ENCODE measurements at places on chromosomes 5 and 9. TPM values are rescaled to one million over a fixed set of nuclear protein-coding genes. Genes with fewer than 3 reads are reported as not detected.

Gene PCDHGA12
- total RNA-seq = 6.1 TPM

Gene RUSC2
- total RNA-seq = 84.4 TPM

Gene POLR3G
- 3.9 TPM for total RNA-seq

- DNase-seq = no peak
These were observed 156.6 kb downstream of the PRDM6 start for GRCh38 chr5:123245689-123246088.

- no peak for DNase-seq
These were observed 4.3 kb downstream of the FAM163B start for GRCh38 chr9:133604856-133605255.

- no peak for DNase-seq
These were observed 43.0 kb downstream of the PSD2 start for GRCh38 chr5:139838381-139839197.

DNA sequence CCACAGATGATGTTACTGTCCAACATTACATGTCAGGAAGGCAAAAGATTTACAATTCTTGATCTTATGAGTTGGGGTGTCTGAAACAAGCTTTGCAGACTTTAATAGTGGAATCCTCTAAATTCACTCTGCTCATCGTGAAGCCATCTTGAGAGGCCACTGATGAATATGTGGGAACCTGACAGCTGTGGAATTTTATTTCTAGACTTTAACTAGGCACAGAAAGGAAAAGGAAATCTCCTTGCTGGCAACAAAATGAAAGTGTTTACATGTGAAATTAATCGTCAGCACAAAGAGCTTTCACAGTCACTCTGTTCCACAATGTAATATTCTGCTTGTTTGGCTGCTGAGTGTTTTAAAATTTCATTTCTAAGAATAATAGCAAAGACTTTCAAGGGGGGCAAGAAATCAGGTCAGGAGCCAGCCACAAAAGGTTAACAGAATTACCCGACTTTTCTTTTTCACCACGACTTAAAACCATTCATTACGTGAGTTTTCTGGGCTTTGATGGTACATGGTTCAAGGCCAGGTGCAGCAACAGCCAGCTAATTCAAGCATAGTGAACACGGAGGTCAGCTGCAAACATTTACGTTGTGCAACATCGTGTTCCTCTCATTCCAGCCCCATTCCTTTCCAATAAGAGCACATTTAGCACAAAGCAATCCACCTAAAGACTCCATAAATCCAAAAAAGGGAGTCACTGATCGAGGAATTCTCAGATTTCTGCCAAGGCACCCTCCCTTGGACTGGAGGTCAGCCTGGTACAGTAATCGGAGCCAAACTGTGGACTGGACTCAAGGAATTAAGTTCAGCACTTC is 14.6 kb downstream of the NREP start:
- DNase-seq = no peak

- no peak for DNase-seq
These were observed 19.6 kb downstream of the ITGA2 start for GRCh38 chr5:53008751-53009150.

DNA sequence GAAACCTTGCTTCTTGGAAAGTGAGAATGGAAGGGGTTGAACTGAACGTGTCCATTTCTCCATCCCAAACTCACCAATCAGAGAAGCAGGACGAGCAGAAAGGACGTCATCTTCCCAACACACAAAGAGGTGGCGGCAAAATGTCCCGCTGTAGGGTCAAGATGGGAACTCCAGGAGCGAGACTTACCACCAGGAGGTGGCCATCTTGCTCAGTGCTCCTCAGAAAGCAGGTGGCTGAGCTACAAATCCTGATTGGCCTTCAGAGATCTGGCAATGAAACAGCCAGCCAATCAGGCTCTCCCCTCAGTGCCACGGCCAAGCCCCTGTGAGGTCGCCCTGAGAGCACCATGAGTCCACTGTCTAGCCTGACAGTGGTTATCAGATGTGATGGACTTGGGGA is 259.0 kb downstream of the NDUFS4 start:
- no peak for DNase-seq

DNA sequence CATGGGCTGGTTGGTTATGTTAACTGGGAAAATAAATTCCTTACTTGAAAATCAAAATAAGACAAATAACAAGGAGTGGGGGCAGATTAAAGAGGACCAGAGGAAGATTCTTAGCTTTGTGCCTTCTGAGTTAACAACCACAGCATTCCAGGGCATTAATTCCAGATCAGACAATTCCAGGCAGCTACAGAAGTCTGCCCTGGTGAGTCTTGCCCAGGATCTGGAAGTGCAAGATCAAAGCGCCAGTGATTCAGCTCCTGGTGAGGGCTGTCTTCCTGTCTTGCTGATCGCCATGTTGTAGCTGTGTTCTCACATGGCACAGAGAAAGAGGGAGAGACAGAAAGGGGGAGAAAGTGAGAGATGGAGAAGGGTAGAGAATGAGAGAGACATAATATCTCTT is 65.6 kb downstream of the ANXA2R start:
- no peak for DNase-seq

GRCh38 chr9:3746296-3747275 is 220.8 kb upstream of the RFX3 start:
- no peak for DNase-seq

DNA sequence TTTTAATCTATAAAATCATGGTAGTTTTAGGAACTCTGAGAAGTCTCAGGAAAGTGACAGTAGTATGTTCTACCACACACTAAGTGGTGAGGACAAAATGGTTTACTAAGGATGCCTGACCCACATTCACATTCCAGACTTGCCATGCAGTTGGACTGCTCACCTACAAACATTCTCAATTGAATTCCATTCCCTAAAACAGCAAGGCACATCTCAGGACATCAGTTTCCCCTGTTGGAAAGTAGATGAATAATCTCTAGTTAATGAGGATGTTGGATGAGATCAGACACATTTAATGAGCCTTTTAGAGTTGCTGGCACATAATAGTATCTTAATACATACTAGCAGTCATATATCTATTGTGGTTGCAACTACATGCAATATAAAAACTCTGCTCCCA is 76.6 kb downstream of the ZNF618 start:
- DNase-seq = no peak
